ENCODE measurements at places on chromosomes 1 and 21.

DNA sequence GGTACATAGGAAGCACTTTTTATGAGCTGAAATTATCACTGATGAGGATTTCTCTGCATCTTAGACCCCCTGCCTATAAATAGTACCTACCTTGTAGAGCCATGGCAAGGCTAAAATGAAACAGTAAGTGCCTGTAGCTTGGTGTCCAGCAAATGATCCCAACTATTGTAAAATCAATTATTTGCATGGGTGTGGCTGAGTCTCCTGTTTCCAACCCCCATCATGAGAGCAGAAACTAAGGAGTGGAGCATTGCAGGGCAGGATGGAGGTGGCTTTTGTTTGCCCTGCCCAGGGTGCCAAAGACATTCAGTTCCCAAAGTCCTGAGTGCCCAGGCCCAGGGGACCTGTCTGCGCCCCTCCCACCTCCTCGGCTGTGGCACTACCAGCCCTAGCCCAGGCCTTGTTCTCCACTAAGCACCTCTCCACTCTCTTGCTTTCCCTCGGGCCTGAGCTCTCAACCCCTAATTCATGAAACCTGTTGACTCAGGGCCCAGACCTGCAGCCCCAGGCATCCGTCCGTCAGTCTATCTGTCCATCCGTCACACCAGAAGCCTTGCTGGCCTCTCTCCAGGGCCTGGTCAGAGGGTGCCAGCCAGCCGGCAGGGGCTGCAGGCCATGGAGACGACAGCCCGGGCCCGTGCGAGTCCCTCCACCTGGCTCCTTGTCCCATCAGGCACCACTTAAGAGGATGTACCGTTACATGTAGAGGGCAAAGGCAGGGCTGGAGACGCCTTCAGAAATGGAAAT lies 39.6 kb downstream of the PAX7 start:
- DNase-seq, result no peak

GRCh38 chr1:173506437-173506836 lies 29.3 kb downstream of the PRDX6 start:
- DNase-seq, result peak; percentile 42

GRCh38 chr21:43858806-43859648 lies 6.0 kb upstream of the AGPAT3 start:
- DNase-seq, result no peak

GRCh38 chr21:28832013-28832714 lies 160.5 kb downstream of the LTN1 start:
- DNase-seq, result peak; percentile 73

- DNase-seq, result no peak
These were observed 116.3 kb upstream of the OLIG2 start for GRCh38 chr21:32909393-32909792.

- DNase-seq, result peak; percentile 55
These were observed 1.4 kb upstream of the RGS2 start for GRCh38 chr1:192807211-192808162.

DNA sequence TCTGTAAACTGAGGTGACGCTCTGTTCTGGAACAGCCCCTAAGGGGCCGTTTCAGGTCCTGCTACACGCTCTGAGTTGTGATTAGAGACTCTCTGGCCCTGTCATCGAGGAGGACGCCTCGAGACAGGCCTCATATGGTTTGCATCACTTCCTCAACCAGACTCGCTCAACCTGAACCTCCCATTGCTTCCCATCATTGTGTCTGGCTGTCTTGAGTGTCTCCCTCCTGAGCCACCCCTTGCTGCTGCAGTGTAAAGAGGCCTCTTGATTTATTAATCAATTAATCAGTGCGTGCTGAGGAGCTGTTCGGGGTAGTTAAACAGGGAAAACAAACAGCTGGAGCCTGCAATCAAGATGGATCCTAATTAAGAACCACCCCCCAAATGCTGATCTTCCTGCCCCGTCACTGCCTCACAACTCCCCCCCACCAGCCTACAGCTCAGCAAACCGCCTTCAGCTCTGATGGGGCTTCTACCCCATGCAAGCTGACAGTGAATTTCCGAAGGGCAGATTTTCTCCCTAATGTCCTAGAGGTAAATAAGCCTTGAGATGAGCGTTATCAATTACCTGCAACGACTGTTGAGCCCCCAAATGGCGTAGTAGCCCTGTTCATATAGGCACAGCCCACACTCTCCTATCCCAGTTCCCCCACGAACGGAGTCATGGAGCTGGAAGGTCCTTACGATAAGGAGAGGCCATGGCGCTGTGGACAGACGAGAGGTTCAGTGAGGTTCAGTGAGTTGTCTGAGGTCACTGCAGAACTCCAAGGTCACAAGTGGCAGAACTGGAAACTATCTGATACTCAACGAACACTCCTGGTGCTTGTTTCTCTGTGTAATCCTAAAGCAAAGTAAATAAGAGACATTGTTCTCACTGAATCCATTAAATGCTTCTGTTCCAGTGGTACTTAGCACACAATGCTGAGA lies 210.6 kb downstream of the KIF26B start:
- DNase-seq, result no peak

DNA sequence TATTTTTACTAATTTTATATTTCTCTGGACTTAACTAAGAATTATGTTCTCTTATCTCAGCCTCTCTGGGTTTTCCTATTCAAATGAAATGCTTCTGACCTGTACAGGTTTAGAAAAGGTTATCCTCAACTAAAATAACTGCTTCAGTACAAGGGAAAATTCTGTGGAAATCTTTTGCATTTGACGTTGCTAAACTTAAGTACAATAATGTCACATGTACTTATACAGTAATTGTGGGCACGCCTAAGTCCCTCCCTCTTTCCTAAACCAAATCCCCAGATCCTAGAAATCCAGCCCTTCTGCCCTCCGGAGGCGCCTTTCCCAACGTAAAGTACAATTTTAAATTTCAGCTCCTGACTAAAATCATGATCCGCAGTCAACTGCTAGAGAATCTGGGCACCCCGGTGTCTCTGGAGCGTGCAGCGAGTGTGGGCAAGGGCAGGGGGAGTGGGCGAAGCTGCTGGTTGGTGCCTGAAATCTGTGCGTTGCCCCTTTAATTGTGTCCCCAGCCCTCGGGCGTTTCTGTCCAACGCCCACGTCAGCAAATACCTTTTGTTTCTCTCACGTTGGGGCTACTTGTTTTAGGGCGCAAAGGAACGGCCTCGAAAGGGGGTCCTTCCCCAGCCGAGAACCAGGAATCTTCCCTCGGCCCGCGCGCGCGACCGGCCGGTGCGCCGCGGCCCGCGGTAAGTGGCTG lies at the start of gene ZBTB8A:
ZBTB8A (plus strand) TSS at position 541 of the 697 bp plus-strand sequence. CDS start 53,505 bp downstream, outside the sequence.
- peak; percentile 58 for DNase-seq

GRCh38 chr1:235004840-235005391 lies 123.7 kb downstream of the TOMM20 start:
- no peak for DNase-seq

DNA sequence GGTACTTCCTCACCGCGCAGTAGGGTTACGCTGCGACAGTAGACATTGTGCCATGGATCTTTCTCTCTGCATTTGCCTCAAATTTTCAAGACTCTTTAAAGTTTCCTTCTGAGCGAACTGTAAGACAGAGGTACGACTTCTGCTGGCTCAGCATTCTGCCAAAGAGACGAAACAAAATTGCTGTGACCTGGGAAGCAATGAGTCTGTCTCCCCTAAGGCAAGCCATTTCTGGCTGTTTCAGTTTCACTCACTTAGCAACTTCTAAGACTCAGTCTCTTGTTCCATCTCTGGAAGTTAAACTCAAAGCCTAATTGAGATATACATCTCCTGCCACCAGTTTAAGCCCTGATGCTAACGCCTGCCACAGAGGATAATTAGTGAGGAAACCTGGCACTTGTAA lies 510.9 kb upstream of the DAB1 start:
- no peak for DNase-seq

DNA sequence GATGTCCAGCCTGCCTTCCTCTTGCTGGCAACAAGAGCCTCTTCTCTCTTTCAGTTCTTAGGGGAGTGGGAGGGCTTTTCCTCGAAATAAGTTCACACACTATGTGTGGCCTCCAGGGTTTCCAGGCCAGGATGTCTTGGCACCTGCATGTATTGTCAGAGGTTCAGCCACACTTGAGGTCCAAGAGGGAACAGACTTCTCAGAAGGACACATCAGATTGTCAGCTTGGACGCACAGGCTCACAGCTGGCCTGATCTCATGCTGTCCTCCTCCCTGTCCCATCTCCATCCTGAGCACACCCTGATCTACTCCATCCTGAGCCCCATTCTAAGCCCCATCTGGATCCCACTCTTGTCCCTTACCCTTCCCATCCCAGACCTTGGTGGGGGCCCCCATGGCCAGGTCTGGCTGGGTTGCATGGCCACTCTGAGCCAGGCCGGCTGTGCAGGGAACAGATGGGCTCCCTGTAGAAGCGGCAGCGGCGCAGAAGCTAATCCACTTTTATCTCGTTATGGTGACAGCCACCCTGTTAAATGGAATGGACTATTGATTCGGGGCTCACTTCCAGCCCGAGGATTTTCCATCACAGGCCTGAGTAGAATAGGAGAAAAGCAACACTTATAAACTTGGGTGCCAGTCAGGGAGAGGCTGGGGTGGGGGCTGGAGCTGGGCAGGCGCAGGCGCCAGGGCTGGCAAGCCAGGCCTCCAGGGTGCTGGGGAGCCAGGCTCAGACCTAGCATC lies 85.1 kb upstream of the CSF3R start:
- no peak for DNase-seq

- DNase-seq, result no peak
These were observed 20.2 kb upstream of the SLFNL1 start for GRCh38 chr1:41041614-41042270.

DNA sequence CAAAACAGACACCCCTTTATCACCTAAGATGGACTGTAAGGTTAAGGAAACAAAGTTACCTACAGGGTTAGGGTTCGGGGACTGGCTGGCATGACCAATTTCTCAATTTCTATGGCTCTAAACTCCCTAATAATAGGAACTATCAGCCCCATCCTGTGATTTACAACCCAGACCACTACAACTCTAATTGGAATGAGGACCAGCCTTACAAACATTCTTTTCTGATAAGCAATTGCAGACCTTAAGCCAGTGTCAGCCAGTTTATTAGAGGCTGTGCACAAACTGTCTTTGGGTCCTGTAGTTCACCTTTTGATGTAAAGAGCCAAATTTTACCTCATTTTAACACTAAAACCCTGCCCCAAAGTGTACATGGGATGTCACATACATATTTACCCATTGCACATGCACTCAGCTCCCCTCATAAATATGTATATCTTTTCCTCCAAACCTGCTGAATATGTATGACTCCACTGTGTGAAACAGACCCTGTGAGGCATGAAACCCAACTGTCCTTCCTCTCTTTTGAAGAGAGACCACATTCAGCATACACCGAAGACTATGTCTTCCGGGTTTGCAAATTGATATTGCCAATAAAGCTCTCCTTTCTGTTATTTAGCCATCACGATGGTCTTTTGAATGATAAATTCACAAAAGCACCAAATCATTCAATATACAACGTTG lies 7.3 kb upstream of the APP start:
- no peak for DNase-seq

DNA sequence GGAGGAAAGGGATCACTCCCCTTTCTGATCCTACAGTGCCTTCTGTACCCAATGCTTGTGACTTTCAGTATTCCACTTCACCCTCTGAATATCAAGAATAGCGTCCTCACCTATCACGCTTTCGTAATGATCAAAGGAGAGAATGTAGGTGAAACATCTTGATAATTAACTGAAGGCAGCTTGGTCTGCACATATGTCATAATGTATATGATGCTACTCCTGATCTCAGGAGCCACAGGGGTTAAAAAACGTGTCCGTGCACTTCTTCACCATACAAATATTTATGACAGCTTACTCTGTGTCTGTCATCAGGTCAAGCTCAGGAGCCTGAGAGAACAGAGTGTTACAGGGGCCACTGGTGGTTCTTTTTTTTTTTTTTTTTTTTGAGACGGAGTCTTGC lies 1.2 kb upstream of the PIK3C2B start:
- peak; percentile 35 for DNase-seq

GRCh38 chr21:34513129-34513675 lies 1.2 kb upstream of the KCNE1 start:
- peak; percentile 67 for DNase-seq

DNA sequence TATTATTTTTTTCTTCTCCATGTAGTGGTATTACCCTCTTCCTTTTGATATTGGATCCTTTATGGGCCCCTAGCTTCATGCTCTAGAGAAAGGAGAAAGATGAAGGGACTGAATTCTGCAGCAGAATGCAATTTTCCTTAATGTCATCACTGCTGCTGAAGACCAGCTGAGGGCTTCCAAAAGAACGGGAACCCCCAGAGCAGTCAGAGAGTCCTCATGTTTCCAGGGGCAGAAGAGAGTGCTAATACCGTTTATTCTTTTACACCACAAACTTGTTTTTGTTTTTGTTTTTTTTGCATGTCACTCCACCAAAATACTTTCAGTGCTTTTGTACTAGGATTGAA lies 21.1 kb upstream of the TBX15 start:
- DNase-seq, result no peak

DNA sequence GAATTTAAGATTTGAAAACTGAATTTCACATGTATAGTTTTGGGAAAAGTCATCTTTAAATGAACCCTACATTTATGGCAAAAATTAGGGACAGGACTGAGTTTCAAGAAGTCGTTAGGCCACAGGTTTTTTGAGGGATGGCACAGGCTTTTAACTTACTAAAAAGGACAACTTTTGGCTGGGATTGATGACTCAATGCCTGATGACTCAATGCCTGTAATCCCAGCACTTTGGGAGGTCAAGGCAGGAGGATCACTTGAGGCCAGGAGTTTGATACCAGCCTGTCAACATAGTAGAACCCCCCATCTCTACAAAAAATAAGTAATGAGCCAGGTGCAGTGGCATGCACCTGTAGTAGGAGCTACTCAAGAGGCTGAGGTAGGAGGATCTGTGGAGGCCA lies 15.9 kb downstream of the UCK2 start:
- peak; percentile 32 for DNase-seq

GRCh38 chr1:201419746-201420607 lies 1.6 kb downstream of the TNNI1 start:
- DNase-seq, result no peak

- peak; percentile 18 for DNase-seq
These were observed 318.9 kb upstream of the PBX1 start for GRCh38 chr1:164240081-164240480.

DNA sequence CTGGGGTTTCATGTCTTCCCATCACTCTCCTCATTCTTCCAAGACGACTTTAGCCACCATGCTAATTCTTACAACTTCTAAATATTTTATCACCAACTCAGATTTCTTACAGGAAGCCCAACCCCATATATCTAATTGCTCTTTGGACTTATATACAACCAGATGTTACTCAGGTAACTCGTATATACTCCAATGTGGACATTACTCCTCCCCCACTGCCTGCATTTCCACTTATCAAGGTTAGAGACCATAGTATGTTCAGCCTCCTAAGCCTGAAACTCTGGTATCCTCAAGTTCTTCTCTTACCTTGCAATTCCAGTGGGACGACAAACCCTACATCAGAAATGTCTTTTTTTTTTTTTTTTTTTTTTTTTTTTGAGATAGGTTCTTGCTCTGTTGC lies 2.7 kb upstream of the RCC1 start:
- no peak for DNase-seq

- DNase-seq, result no peak
These were observed 8.6 kb upstream of the RERE start for GRCh38 chr1:8825985-8826481.

Measured in epithelial cell of esophagus (primary cell).